Head of caudate nucleus (tissue), 42 donors: ENCODE measurements at places on chromosomes 1 and 21.
A peak's percentile ranks its signal among the peaks of the same experiment; 100 is the strongest.

- DNase-seq: no peak
Measured at GRCh38 chr1:12540580-12541273, 77.3 kb downstream of the DHRS3 start.

DNA sequence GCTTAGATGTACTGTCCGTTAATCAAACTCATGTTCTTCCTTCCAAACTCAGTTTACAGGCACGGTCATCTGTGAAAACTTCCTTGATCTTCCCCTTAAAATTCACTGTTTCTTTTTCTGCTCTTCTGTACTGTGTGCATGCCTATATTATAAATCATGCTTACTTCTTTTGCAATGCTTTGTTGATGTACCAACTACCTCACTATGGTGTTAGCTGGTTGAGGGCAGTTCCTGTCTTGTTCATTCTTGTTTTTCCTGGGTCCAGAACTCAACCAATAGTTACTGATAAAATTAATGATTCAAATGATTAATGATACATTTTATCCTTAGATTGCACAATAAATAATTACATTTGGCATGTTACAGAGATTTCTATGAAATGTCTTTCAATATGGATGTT is 163.8 kb downstream of the CHRM3 start:
- DNase-seq: no peak

GRCh38 chr1:25033828-25034705 is 104.0 kb upstream of the RUNX3 start:
- peak; percentile 56 for DNase-seq

DNA sequence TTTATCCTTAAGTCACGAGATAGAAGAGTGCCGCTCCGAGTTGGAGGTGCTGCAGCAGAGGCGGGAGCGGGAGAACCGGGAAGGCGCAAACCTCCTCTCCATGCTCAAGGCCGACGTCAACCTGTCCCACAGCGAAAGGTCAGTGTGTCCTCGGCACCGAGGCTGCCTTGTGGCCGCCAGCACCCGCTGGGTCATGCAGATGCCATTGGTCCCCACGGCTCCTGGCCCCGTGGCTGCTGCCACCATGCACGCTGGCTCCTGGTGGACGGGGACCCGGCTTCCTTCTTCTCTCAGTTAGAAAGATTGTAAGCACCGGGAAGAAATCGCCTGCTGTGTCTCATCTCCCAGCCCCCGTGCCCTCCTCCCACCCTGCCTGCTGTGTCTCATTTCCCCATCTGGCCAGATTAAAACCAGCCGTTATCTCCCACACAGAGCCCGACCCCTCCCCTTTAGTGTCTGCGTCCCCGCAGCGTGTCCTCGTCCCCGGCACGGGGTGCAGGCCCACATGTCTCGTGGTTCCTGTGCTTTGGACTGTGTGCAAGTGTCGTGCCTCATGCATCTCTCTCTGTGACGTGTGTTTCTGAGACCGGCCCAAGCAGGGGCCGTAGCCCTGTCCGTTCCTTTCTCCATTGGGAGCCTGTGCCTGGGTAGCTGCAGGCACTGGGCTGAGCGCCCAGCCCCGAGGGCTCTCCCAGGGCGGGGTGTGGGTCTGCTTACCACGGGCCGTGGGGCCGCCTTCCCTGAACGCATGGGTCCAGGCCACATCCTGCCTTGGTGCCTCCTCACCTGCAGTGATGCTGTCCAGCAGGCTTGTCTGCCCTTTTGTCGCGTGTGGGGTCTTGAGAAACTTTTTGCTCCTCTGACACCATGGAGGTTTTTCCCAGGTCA is 62.1 kb downstream of the PCNT start:
- no peak for DNase-seq
